ENCODE measurements at places on chromosomes 16 and 17.
A peak's percentile ranks its signal among the peaks of the same experiment; 100 is the strongest.

- peak; percentile 71 for DNase-seq
Measured at GRCh38 chr16:46673320-46674013, 15.5 kb downstream of the VPS35 start.

GRCh38 chr17:16491131-16491702 lies 776 bp downstream of the LRRC75A start:
- DNase-seq: no peak

- peak; percentile 63 for DNase-seq
Measured at GRCh38 chr16:24010440-24011089, 174.8 kb downstream of the PRKCB start.

DNA sequence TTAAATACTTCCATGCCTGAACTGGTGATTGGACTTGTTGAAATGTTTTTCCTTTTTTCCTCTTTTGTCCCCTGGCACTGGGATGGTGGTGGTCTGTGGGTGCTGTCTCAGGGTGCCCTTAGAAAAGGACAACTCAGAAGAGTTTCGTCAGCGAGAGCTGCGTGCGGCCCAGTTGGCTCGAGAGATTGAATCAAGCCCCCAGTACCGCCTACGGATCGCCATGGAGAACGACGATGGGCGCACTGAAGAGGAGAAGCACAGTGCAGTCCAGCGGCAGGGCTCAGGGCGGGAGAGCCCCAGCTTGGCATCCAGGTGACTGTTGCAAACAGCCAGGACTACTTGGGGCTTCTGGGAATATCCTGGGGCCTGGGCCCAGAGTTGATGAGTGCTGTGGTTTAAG lies 6.9 kb downstream of the ATXN2L start:
- DNase-seq: no peak

GRCh38 chr17:78118801-78119241 lies 9.7 kb downstream of the TMC6 start:
- DNase-seq: no peak

- no peak for DNase-seq
Measured at GRCh38 chr16:6104428-6104827, 1006.8 kb upstream of the EEF2KMT start.

GRCh38 chr16:27449434-27450195 lies 47.6 kb downstream of the IL21R start:
- no peak for DNase-seq

GRCh38 chr17:12085076-12085949 lies 64.6 kb downstream of the MAP2K4 start:
- no peak for DNase-seq

DNA sequence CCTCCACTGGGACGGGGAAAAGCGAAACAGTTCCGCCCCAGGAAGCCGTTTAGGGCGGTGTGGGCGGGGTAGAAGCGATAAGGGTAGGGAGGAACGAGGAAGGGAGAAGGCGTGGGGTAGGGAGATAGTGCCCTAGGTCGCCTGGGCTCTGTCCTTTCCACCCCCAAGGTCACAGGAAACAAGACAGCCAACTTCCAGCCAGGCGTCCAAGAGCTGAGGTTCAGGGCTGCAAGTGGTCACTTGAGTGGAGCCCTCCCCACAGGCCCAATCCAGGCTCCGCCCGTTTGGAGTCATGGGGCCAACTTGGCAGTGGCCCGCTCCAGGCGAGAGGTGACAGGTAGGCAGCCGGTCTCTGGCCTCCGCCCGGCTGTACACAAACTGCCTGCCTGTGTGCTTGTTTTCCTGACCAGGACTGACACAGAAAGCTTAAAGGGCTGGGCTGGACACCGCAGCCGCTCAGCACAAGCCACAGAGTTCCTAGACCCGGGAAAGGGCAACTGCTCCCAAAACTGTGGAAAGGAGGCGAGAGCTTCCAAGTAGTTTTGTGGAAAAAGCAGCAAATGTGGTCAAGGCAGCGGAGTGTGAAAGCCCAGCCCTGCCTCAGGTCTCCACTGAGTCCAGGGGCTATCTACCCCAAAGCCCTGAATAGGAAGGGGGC lies at the start of gene RILP:
Gene RILP, minus strand, starts transcription at position 23 of the 658 bp plus-strand sequence. CDS start 62 bp downstream, outside the sequence.
- DNase-seq: peak; percentile 46

DNA sequence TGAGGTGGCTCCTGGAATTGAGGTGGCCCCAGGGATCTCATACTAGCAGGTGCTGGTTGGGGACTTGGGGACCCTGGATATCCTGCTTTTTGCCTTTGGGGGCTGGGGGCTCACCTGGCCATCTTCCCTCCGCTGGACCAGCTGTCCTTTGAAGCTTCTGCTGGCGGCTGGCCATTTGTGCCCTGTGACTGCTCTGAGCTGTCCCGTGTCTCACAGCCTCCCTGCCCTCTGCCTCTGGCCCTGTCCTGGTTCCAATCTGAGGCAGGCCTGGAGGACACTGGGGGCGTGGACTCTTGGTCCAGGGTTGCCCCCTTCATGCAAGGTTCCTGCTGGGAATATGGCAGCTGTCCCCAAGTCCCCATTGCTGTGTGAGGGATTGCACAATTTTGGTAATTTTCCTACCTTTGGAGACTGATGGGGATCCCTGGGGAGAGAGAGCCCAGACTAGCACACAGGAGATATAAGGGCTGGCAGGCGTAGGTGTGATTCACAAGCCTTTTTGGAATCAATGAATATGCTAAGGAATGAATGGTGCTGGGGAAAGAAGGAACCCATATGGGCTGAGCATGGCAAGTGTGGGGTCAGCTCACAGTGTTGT lies 19.2 kb downstream of the ADCY7 start:
- DNase-seq: no peak

DNA sequence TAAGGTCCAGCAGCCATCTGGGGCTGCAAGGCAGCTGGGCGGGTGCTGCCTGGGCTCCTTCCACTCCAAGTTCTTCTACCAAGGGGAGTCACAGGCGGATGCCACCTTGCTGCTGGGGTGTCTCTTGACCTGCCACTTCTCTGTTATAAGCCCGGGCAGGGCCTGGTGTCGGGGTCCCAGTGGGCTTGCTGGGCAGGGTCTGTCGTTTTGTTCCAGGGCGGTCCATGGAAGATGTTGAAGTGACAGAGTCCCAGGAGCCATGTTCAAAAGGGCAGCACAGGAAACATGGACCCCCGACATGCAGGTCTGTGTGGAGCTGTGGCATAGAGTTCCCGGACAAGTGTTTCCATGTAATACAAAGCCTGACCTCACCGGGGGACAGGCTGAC lies 91.1 kb downstream of the TNFRSF13B start:
- DNase-seq: no peak

DNA sequence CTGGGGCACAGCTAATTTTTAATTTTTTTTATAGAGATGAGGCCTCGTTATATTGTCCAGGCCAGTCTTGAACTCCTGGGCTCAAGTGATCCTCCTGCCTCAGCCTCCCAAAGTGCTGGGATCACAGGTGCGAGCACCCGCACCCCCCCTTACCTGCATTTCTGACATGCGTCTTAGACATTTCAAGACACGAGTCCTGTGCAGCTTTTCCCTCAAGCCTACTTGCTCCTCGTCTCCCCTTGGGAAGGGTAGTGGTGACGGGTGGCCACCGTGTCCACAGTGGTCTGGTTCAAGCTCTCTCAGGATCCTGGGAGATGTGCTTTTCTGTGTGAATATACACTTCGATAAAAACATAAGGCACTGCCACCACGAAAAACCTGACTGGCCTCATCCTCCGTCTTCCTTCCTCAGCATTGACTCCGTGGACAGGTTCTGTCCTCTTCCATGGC lies 9.6 kb downstream of the CANT1 start:
- no peak for DNase-seq

DNA sequence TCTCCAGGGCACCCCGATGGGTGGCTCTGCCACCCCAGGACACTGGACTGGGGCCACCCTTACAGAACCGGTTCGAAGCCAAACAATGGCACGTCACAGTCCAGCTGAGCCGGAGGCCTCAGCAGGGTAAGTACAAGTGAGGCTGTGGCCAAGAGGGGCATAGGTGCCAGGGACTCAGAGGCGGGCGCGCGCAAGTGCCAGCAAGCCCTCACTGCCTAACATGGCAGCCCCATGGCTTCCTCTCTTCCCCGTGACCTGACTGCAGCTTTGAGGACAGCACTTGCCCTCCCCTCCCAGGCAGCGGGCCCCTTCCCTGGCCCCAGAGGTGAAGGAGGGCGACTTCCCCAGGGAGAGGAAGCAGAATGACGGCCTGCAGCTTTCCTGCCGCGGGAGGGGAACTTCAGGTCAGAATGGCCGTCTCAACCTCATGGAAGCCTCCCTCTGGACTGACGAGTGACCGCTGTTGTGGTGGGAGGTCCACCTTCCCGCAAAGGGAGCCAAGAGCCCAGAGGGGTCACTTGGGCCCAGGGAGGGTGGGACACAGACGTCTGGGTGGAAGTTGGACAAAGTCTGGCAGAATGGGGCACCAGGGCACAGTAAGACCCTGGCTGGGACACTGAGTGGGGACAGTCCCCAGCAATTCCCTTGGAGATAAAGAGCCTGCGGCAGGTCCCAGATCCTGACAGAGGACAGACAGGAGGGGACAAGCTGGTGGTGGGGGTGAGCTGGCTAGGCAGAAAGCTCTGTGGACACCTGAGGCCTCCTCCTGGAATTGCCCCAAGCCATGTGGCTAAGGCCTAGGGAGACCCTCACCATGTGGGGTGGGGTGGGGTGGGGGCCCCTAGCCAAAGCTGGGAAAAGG lies 52.1 kb upstream of the TOB1 start:
- no peak for DNase-seq

DNA sequence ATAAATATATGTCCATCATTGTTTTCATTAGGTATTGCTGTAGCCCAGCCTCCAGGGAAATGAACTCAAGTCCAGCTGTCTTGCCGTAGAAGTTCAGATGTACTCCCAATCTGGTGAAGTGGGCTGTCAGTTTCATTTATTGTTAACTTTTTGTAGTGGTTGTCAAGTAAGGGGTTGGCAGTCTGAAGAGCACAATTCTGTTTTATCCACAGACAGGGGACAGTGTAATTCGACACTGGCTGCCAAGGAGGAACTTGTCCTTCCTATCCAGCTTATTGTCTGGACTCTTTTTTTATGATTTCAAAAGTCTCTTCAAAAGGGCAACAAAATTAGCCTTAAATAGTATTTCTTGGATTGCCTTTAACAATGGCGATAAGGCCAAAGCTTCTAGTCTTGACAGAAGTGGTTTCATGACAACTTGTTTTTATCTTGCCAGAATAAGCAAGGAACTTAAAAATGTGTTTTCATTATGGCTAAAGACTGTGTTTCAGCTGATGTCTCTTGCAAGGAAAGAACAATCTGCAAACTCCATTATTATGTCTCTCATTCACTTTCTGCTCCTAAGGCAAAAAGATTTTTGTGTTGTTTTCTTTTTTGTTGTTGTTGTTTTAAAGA lies 73.9 kb upstream of the TANC2 start:
- no peak for DNase-seq

- peak; percentile 47 for DNase-seq
Measured at GRCh38 chr17:66620528-66620927, 214.4 kb upstream of the CACNG5 start.

GRCh38 chr16:24075931-24076716 lies 180.0 kb upstream of the CACNG3 start:
- no peak for DNase-seq

DNA sequence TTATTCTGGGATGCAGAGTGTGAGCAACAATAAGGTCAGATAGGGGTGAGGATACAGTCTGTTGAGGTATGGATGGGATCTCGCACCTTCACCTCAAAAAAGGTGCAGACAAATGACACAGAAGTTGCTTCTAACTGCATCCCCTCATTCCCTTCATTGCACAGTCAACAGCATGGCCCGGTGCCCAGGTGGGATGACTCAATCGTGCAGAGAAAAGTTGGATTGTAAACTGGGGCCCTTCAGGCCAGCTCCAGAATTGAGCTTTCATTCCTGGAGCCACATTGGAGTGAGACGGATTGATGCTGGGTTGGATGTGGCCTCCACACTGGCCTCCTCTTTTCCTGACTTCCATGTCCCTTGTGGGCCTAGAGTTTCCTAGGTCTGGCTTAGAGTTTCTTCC lies 977.4 kb downstream of the KCNJ18 start:
- DNase-seq: no peak

DNA sequence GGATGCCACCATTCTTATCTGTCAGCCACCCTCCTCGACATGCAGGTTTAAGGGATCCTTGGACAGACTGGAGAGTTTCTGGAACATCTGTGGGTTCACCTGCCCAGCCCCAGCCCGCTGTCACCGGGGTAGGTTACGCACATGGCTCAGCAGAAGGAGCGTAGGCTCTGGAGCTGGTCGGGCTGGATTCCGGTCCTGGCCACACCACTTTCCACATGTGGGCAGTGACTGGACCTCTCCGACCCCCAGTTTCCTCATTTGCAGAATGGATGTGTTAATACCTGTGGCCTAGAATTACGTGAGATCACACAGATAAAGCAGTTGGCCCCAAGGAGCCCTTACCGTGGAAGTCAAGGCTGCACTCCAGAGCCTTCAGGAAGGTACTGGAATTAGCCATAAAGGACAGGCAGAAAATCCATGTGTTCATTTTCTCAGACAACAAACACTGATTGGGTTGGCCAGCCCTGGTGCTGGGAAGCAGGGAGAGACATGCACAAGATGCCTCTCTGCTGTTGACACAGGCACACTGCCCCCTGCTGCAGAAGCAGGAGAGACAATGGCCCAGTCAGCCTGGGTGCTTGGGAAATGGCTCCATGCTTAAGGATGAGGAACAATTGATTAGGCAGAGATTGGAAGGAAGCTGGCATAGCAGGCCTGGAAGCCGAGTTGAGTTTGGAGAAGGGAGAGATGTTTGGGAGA lies 58.8 kb downstream of the SF3B3 start:
- no peak for DNase-seq

GRCh38 chr17:50075446-50076032 lies 19.6 kb upstream of the PDK2 start:
- DNase-seq: no peak

DNA sequence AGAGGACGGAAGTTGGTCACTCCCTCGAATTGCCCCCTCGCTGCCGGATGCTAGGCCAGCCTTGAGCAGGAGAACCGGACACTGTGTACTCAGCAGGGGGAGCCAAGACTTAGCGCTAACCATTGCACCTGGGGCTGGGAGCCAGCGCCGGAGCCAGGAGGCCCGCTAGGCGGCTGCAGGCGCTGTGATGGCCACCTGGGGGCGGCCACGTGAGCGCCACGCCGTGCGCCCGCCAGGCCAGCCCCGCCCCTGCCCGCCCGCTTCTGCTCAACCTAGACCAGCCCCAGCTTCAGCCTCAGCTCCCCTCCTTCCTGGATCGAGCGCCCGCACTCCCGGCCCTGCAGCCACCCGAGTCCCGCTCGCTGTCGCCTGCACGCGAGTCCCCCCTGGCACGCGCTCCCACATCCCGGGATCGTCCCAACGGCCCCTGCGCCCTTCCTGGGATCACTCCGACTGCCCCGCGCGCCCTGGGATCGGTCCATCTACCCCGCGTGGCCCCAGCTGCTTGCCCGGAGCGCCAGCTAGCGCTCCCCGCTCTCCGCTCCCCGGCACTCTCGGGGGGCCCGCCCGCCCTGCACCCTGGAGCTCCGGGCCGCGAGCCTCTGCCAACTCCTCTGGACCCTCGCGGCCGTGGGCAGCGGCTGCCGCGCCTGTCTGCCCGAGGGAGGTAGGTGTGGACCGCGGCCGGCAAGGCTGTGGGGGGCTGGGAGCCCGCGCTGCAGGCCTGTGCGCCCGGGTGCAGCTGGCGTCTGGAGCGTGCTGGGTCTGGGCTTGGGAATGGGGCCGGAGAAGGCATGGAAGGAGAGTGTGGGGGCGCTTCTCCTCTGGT lies at the start of gene EEF2K:
Gene EEF2K, plus strand, starts transcription at position 266 of the 829 bp plus-strand sequence. CDS start 19,452 bp downstream, outside the sequence.
- peak; percentile 97 for DNase-seq
